ENCODE measurements at places on chromosomes 12 and 14.

DNA sequence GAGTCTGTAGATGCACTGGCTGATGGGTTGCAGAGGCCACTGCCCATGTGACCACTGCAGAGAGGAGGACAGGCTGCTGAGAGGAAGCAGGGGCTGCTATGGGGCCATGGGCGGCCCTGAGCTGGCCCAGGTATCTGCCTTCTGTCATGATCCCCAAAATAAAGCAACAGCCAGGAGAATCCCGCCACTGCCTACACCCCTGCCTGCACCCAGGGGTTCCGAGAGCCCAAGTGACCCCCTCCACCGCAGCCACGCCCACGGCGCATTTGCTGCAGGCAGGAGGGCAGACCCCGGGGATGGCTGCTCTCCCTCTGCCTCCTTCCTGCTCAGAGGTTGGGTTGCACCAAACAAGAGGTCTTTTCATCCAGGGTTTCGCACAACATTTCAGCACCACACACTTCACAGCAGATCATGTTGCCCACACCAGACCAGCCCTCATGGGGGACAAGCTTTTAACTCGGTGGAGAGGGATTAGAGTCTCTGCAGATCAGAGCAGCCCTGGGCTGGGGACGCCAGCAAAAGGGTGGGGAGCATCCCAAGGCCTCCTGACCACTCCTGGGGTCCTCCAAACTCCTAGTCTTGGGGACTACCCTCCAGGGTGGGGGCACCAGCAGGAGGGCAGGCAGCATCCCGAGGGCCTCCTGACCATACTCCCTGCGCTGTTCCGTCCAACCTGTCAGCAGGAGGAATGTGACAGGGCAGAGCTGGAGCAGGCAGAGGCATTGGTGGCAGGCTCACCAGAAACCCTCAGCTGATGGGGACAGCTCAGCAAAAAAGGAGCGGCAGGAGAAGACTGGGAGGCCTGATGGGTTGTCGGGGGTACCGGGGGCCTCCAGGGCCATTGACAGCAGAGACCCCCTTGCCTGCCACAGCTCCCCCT lies 14.1 kb downstream of the CCDC85C start:
- DNase-seq: peak; percentile 35

- DNase-seq: no peak
Measured at GRCh38 chr12:76720068-76720467, 43.8 kb upstream of the ZDHHC17 start.

DNA sequence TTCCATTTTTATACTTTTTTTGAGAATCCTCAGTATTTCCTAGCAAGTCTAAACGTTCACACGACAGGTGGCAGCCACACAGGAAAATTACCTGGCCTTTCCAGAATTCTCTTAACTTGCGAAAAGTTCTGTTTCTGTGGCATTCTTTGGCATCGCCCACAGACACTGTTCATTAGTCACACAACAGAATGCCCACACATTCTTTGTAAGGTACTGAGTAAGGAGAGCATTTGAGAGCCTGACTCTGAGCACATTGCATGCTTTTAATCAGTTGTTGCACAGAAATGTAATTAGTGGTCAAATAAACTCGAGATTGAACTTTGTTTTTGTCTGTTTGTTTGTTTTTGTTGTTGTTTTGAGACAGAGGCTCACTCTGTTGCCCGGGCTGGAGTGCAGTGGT lies 52.4 kb downstream of the LMNTD1 start:
- DNase-seq: no peak

- no peak for DNase-seq
Measured at GRCh38 chr14:50670196-50670865, 2.2 kb upstream of the SAV1 start.

- DNase-seq: no peak
Measured at GRCh38 chr12:79885911-79886490, 48.9 kb downstream of the PPP1R12A start.

DNA sequence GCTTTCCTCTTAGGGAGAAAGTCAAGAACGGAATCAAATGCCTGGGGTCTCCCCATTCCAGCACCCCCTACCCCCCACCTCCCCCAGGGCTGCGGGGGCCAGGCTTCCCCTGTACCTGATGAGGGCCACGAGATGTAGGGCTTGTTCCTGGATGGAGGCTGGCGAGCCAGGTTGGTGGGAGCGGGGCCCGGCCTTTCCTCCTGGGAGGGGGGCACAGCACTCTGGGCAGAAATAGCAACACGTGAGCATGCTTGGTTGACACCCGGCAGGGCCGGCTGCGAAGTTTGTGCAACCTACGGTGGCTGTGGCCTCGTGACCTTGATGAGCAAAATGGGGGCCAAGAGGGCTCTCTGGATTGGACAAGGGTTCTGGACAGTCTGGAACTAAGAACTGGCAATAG lies 15.7 kb downstream of the AMN start:
- no peak for DNase-seq

DNA sequence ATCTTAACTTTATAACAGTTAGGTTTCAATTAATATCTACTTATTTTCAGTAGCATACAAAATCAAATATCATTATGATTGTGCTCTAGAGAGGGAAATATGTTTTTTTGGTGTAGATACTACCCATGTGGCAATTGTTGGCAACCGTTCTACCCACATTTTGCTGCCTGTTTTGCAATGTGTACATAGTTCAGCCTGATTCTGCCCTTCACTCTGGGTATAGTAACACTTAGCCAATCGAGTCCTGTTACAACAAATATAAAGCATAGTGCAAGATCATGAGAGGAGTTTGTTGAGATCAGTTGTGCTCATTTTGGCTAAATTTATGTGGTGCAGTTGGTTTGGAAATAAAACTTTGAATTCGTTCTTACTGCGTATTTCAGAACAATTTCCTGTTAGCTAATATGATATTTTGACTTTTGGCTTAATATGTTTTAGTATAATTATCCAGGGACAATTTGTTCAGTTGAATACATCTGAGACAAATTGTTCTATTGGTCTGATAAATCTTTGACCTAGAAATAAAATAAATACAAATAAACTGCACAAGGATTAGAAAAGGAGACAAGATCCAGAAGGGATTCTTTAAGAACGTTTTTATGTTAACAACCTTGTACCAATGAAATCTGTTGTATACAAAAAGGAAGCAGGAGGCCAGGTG lies 76.9 kb downstream of the ATF7IP start:
- no peak for DNase-seq

GRCh38 chr12:80086025-80086424 lies 13.3 kb upstream of the OTOGL start:
- DNase-seq: no peak

- DNase-seq: no peak
Measured at GRCh38 chr12:3177778-3178425, 100.7 kb downstream of the TSPAN9 start.

DNA sequence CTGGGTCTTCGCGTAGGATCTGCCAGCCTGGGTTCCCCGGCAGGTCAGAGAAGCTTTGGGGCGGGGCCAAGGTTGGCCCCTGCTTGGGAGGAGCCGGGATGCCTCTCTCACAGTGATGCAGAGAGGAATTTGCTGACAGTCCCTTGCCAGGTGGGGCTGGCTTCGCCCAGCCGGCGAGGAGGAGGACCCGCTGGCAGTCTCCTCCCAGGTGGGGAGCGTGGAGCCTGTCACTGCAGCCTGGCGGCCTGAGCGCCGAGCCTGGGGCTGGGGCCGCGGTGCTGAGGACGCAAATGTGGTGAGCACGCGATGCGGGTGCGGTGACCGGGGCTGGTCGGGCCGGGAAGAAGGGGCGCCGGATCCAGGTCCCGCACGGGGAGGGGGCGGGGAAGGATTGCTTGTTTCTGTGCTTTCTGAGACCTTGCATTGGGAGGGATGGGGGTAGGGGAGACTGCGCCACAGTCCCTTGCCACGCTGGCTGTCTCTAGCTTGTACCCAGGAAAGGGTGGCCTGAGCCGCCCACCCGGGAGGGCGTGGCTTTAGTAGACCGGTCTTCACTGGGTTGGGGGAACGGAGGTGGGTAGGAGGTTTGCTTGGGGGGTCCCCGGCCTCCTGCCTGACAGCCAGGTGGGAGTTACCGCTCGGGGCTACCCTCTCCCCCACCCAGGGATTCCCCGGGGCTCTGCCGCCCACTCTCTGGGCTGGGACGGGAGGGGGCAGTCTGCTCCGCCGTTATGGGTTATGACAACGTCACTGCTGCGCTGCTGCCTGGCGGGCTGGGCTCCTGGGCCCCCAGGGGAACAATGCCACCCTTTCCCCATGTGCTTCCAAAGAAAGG lies at the start of gene TMEM63C:
Gene TMEM63C, plus strand, starts transcription at position 196 of the 835 bp plus-strand sequence. CDS start 37,016 bp downstream, outside the sequence.
- peak; percentile 93 for DNase-seq

DNA sequence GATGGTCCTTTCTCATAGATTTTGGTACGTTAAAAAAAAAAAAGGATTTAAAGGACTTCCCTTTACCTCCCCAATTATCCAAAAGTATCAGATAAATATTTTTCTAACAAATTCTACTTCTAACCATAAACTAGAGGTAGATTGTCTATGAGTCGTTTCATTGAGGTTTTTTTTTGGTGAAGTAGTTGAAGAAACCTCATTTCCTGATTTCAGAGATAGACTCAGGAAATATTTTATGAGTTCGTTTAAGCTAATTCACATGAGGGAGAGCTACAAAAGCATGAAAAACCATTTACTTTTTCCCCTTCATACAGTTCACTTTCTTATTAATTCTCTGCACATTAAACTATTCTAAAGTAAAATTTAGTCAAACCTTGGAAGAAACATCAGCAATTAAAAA lies 112.5 kb downstream of the RALGAPA1 start:
- no peak for DNase-seq

DNA sequence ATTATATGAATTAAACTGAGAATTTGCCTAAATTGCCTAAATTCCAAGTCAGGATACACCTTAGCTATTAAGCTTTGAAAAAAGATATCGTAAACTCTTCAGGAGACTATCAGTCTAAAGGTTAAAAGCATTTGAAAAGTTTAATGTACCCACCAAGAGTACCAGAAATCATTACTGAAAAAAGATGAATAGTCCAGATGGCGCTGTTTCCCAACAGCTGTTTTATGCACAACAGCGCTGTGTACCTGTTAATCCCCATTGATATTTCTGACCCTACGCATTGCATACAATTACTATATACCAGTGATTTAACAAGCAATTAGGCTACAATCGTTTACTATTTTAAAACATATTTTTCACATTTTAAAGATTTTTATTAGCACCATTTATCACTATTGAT lies 185.0 kb downstream of the PLCZ1 start:
- no peak for DNase-seq

DNA sequence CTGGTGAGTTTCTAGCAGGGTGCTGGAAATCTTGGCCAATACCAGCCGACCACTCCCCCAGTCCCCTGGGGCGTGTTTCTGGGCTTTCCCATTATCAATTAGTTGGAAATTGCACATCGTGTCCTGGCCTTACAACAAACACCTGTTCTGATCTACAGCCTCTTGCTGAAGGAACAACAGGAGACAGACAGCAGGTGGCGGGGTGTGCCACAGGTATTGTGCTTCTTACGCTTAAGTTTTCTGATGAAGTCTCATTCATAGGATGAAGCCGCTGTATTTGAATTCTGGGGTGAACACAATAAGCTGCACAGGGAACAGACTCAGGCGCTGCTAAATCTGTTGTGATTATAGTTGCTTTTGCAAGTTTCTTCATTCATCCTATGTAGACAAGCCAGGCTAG lies 703 bp downstream of the HIGD1C start:
- DNase-seq: no peak

- no peak for DNase-seq
Measured at GRCh38 chr12:88556213-88556774, 24.0 kb downstream of the KITLG start.

DNA sequence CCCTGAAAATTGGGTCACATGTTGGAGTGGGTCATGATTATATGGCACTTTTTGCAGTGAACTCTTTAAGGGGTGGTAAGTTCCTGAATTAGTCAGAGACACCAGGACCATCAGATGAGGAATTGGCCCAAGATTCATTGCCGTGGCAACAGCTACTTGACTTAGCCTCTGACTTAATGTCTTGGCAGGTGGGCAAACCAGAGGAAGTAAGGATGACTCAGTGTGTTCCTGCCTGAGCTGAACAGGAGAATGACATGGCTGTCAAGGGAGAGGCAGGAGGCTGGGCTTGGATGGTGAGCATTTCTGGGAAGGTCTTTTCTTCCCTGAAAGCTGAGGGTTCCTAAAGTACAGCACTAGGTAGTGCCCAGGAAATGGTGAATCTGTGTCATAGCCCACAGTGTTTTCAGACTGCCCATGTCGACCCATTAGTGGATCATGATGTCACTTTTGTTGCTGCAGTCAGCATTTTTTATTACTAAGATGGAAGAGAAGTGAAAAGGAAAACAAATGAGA lies 170.1 kb upstream of the PWP1 start:
- peak; percentile 18 for DNase-seq

DNA sequence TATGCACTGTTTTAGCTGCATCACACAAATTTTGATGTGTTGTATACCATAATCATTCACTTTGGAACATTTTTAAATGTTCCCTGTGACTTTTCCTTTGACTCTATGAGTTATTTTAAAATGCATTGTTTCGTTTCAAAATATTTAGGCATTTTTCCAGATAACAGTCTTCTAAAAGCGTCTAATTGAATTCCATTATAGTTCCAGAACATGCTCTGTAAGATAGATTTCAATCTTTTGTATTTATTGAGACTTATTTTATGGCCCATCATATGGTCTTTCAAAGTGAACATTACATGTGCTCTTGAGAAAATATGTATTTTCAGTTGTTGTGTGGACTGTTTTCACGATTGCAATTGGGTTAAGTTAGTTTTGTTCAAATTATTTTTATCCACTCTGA lies 98.7 kb upstream of the ARHGAP5 start:
- no peak for DNase-seq

DNA sequence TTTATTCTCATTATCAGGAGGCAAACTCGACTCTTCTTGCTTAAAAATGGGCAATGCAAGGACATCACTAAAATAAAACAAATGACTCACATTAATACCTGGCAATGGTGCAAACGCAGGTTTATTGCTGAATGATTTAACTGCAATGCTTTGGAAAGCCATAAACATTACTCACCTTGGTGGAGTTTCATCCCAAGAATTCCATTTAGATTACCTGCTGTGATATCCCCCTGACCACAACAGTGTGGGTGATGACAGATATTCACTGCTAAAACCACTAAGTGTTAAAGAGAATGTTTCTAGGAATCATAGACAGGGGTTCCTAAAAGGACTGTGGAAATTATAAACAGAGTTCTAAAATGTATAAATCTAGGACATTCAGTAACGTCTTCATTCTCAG lies 35.3 kb upstream of the CSRNP2 start:
- no peak for DNase-seq

GRCh38 chr14:35441160-35441559 lies 36.6 kb upstream of the NFKBIA start:
- DNase-seq: no peak

GRCh38 chr12:105754313-105754712 lies 384.4 kb downstream of the NUAK1 start:
- no peak for DNase-seq

DNA sequence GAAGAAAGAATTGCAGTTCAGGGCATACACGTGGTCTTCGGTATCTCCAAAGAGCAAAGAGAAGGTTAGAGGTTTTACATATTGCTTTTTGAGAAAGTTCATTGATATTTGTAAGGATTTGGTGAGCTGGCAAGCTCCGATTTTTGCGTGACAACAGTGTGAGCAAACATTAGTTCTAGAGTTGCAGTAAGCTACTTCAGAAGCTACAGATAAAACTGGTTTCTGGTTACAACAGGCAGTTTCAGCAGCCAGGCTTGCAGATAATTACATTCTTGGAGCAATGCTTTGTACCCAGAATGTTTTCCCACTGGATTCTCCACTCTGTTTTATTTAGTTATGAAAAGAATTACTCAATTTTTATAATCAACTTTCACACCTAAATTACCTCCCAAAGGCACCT lies 28.2 kb downstream of the KLRK1 start:
- DNase-seq: no peak

Data from eye (tissue), 1 donor.